A549 treated with DMSO at 1 μM for 4 hours (cell line): ENCODE measurements at places on chromosomes 1 and 21. TPM values are rescaled to one million over a fixed set of nuclear protein-coding genes. Genes with fewer than 3 reads are reported as not detected.

Gene RAB7B
- 1.4 to 2.9 TPM (median 1.8 TPM) in 5 replicates for total RNA-seq

Gene SH2D2A
- 3.9 to 5.1 TPM (median 4.7 TPM) in 5 replicates for total RNA-seq

Gene KMO
- 1.0 to 2.5 TPM (median 1.9 TPM) in 5 replicates for total RNA-seq

Gene RGSL1
- not detected in 5 replicates for total RNA-seq
